ENCODE measurements at places on chromosomes 11 and 22.

- DNase-seq, result no peak
Measured at GRCh38 chr11:105135883-105136282, 3.7 kb downstream of the CARD18 start.

DNA sequence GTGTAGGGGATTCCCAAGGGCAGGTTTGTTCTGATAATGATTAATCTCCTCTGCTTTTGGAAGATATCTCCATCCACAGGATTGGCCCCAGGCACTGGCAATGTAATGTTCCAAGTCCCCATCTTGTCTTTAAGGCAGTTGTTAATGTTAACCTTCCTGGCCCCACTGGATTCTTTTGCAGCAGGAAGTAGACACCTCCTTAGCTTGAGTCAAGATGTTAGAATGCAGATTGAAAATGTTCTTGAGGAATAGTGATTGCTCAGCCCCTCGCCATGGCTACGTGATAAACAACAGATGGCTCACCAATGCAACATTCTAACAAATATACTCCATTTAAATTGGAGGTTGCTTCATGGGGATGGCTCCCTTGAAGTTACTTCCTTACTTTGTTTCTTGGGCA is 7.3 kb downstream of the HEPHL1 start:
- no peak for DNase-seq

GRCh38 chr11:17132654-17133053 is 55.2 kb upstream of the RPS13 start:
- DNase-seq, result no peak

DNA sequence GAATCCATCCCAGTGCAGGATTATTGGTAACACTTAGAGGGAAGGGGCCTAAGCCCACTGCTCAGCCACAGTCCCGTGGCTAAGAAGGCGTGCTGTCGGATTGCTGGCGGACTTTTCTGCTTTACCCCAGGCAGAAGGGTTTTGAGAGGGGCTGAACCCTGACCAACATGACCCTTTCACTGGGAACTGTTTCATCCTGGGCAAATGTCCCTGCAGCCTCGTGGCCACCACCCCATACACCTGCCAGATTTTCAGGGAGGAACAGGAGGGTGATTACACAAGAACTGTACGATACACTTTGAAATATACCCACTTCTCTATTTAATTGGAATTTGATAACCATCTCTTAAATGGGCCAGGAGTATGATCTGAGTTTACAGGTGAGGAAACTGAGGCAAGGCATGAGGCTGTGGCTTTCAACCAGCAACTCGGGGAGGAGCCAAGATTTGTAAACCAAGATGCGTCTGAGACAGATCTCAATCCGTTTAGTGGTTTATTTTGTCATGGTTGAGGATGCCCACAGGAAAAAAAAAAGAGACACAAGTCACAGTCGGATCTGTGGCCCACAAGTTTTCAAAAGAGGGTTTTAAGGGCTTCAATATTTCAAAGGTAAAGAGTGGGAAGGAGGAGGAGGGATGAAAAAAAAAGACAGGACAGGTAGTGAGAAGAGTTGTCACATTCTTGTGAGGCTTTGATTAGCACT is 6.1 kb upstream of the APOL3 start:
- no peak for DNase-seq

DNA sequence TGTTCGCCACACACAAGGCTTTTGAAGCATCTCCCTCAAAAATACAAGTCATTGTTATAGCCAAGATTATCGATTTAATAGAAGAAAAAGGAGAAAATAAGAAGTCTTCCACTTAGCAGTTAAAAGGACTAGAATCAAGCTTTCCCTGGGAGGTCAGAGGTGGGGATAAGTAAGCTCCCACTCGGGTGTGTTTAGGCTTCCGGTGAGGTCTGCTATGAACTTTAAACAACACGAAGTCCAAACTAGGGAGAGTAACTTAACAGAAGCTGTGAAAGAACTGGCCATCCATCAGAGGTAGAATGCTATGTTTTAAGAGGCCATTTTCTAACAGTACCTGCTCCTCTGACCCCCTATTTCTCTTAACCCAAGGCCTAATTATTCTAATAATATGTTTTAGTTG is 91.4 kb upstream of the APOA1 start:
- DNase-seq, result no peak

- no peak for DNase-seq
Measured at GRCh38 chr11:66866511-66866986, 9.7 kb downstream of the LRFN4 start.

- no peak for DNase-seq
Measured at GRCh38 chr11:47905358-47906059, 57.4 kb upstream of the NUP160 start.

GRCh38 chr11:118151431-118151830 is 1.2 kb downstream of the SCN4B start:
- DNase-seq, result no peak

- DNase-seq, result no peak
Measured at GRCh38 chr11:68997124-68997994, 15.7 kb downstream of the MRGPRF start.

GRCh38 chr11:14544611-14545010 is 24.4 kb upstream of the PSMA1 start:
- DNase-seq, result no peak

DNA sequence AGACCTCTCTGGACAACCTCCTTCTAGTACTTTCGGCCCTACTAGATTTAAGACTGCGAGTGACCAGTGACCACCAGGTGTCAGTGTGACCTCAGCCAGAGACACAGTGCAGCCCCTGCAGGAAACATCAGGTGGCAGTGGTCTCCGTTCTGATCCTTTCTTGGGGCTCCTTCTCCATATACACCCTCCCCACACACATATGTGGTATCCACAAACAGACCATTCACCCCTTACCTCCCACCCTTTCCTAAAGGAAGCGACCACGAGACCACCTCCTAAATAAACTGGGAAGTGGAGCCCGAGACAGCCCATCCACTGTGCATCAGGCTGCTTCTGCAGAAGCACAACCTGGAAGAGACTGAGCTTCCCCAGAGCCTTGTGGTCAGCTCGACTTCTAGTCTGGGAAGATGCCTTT is 38.5 kb upstream of the CYP2D6 start:
- DNase-seq, result peak; percentile 56

DNA sequence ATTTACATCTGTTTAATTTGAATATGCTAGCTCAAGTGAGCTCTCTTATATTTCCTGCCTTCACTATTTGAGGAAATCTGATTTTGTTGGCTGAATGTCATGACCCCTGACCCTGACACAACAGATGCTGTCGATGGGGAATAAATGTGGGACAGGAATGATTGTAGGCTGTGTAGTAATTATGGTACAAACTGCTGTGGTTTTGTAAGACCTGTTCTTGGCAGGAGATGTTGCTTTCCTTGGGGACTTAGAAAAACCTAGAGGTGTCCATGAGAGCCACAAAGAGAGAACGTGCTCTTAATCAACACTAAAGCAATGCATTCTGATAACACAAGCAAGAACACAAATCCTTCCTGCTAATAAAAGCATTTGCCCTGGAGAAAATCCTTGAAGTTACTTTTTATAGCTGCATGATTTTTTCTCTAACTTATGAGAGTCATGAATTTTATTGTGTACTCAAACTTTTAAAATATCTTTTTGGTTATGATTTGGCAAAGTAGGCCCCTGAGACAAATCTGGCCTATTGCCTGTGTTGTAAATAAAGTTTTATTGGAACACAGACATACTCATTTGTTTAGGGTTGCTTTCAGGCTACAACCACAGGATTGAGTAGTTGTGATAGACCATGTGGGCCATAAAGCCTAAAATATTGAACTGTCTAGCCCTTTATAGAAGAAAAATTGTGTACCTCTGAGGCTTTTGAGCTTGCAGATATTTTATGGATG is 90.2 kb downstream of the DDX10 start:
- DNase-seq, result no peak

- DNase-seq, result no peak
Measured at GRCh38 chr11:35459489-35459888, 40.1 kb upstream of the SLC1A2 start.

- no peak for DNase-seq
Measured at GRCh38 chr11:17067417-17067816, 10.1 kb downstream of the RPS13 start.

DNA sequence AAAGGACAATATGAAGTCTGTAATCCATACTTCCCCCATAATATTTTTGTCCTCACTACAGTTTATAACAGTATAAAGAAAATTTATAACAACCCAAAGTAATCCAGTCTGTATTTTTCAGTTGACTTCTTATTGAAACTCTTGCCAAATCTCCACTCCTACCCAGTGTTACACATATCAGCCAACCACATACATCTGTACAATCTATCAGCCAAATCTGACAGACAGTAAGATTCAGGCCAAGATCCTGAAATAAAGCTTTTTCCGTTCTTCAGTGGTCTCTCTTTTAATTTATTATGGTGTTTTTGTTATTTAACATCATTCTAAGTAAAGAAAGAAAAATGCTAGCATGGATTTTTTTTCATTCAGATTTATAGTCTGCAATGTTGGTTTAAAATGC is 2370.9 kb upstream of the RAG2 start:
- DNase-seq, result no peak

DNA sequence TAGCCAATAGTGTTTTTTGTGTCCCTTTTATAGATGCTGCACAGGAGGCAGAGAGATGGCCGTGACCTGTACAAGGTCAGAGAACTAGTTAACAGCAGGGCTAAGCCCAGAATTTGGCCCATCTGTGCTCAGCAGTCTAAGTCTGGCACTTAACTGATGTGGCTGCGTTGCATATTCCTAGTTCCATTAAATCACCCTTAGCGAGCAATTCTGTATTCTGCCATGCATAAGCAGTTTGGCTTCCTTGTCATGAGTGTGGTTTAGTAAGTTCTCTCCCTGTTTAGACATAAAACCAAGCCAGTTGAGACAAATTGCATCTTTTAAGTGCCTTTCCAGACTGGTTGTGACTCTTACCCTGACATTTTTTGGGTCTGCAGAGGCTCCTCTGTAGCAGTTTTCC is 230.6 kb upstream of the TENM4 start:
- DNase-seq, result no peak

DNA sequence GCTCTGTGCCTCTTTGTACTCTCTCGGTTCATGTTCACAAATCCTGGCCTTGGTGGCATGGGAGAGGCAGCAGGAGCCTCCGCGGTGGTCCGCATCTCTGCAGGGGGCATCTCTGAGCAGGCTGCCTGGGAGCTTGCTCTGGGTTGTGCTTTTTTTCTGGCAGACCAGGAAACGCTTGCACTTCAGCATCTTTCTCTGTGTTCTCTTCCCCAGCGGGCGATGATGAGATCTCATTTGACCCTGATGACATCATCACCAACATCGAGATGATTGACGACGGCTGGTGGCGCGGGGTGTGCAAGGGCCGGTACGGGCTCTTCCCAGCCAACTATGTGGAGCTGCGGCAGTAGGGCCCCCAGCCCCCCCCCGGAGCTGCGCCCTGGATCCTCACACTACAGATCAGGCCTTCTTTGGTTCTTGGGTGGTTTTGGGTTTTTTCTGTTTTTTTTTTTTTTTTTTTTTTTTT is 36.5 kb downstream of the CTTN start:
- no peak for DNase-seq

DNA sequence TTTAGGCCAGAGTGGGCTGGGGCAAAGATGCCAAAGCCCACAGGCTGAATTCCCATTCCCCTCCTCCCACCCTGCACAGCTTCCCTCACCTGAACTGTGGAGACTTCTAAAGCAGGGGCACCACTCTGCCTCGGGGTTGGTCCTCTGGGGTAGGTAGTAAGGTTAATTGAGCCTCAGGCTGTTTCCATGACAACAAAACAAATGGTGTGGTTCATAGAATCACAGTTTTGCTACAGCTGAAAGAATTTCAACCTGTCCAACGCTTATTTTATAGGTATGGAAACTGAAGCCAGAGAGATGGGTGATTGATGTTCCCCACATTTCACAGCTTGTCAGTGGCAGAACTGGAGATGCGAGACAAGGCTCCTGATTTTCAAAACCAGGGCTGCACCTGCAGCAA is 109.5 kb downstream of the SNX19 start:
- DNase-seq, result no peak
